ENCODE measurements at places on chromosomes 16 and 17. TPM values are rescaled to one million over a fixed set of nuclear protein-coding genes. Genes with fewer than 3 reads are reported as not detected.

Gene TCF25
- total RNA-seq, result 68.2 TPM

Gene QPRT
- 54.5 TPM for total RNA-seq

Gene ADCY7
- total RNA-seq, result 55.2 TPM

Gene TSPAN10
- total RNA-seq, result 0.48 TPM

Gene SNAI3
- total RNA-seq, result not detected
